Stimulated activated CD8-positive, alpha-beta memory T cell treated with anti-CD3 and anti-CD28 coated beads, Interleukin-7, amount 100 ng/mL, for 4 hours (primary cell): ENCODE measurements at places on chromosomes 5 and 9.

DNA sequence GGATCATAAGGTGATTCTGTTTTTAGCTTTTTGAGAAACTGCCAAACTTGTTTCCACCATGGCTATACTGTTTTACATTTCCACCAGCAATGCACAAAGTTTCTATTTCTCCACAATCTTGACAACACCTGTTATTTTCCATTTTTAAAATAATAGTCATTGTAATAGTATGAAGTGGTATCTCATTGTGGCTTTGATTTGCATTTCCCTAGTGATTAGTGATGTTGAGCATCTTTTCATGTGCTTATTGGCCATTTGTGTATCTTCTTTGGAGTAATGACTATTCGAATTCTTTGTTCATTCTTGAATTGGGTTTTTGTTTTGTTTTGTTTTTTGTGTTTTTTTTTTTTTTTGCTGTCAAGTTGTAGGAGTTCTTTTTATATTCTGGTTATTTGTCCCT is 4.9 kb downstream of the GARNL3 start:
- DNase-seq: no peak

DNA sequence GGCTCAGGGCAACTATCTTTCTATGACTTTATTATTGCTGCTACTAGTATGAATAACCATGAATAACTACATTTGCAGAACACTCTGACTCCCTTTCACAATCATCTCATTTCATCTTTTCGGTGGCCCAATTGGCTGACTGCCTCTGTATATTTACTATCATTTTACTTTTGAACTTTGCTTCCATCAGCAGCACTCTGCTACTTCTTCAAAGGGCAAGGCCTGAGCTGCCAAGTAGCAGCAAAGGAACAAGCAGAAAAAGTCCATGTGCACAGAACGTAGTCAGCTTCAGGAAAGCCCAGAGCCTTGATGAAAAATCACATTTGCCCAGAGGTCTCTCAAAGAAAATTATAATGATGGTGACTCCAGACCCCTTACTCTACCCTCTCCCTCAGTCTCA is 214.5 kb upstream of the PUM3 start:
- no peak for DNase-seq

DNA sequence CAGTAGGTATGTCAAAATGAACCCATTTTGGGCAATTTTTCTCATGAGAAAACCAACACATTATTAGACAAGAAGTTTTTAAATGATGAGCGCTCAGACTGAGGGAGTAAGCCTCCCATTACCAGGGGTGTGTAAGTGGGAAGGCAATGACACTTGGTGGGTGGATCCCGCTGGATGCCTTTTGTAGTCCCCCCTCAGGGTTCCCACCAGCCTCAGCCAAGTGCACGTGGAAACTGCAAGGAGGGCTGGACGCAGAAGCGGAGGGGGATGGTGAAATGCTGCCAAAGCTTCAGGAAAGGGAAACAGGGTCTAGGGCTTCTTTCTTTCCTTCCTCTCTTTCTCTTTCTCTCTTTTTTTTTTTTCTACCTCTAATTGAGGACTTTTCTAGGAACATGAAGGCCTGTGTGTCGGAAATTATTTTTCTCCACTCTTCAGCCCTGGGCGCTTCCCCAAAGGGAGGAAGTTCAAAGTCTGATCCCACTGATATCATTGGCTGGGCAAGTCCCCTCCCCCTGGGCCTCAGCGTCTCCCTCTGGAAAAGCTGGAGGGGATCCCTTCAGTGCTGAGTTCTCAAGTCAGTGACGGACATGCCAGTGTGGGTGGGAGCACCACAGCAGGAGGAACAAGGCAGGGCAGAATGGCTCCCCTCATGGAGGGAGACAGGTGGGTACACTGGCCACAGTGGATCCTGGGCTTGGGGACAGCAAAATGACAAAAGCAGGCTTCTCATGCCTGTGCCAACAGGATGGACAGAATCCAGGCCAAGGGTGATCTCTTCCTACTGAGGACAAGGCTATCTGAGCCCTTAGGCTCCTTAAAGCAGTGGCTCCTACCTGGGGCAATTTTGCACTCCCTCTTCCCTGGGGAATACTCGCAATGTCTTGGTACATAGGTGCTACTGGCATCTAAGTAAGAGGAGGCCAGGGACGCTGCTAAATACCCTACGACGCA is 23.9 kb upstream of the SLC25A51 start:
- no peak for DNase-seq

- no peak for DNase-seq
Measured at GRCh38 chr9:14236591-14236990, 77.3 kb downstream of the NFIB start.

GRCh38 chr9:69168709-69169217 is 5.3 kb upstream of the TJP2 start:
- DNase-seq: peak; percentile 12

DNA sequence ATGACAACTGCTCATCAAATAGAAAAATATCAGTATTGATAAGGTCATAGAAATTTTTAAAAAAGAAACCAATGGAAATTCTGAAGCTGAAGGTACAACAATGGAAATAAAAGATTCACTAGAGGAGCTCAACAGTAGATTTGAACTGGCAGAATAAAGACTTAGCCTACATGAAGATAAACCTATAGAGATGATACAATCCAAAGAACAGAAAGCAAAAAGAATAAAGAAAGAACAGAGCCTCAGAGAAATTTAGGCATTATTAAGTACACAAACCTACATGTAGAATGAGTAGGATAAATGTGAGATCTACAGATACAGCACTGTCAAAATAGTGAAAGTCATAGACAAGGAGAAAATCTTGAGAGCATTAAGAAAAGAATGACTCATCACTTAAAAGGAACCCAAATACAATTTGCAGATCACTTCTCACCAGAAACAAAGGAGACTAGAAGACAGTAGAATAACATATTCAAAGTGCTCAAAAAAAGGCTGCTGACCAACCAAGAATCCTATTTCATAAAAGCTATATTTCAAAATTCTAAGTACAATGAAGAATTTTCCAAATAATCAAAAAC is 47.8 kb upstream of the HTR4 start:
- no peak for DNase-seq

GRCh38 chr9:135008416-135008815 is 79.1 kb upstream of the OLFM1 start:
- no peak for DNase-seq

- DNase-seq: no peak
Measured at GRCh38 chr5:170368586-170368985, 20.6 kb downstream of the KCNMB1 start.

DNA sequence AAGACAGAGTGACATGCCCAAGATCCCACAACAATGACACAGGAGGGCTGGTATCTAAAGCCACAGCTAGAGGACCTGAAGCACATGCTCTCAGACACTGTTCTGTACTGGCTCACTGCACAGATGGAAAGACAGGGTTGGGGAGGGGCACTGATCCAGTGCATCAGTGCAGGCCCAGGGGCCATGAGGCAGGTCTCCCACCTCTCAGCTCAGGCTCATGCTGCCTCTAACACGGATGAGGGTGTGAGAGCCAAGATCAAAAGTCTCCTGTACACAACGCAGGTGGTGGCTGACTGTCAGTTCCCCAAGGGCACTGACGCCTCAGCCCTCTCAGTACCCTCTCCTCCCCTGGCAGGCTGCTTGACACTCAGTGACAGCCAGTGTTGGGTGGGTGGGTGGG is 10.9 kb downstream of the RAPGEF1 start:
- DNase-seq: no peak

DNA sequence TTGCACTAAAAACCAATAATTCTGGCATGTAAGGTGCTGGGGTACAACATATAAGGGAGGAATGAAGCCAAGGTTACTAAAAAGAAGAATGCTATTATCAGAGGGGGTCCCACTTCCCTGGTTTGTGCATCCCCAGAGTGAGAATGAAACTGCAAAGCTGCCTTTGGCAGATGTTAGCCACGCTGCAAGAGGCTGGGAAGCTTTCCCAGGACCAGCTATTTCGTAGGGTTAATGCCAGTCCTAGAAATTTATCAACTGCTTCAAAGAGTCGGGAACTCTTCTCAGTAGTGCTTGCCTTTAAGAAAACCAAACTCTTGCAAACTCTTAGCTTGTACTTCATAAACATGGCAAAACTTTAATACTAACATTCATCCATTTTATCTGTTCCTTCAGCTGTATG is 87.5 kb upstream of the NR5A1 start:
- no peak for DNase-seq

DNA sequence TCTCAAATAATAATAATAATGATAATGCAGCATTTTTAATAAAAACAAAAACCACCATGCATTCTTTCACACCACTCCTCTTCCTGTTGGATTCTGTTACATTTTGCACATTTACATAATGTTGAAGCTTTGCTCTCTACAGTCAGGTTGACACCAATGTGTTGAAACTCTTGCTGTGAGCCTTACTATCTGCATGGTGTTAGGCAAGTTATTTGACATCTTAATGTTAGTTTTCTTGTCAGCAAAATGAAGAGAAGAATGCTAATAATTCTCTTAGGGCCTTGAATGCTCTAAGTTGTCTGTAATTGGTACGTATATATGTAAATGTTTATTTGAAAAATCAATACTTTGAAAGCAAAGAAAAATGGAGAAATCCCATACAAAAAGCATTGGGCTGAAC is 525.5 kb upstream of the PTGER4 start:
- no peak for DNase-seq

DNA sequence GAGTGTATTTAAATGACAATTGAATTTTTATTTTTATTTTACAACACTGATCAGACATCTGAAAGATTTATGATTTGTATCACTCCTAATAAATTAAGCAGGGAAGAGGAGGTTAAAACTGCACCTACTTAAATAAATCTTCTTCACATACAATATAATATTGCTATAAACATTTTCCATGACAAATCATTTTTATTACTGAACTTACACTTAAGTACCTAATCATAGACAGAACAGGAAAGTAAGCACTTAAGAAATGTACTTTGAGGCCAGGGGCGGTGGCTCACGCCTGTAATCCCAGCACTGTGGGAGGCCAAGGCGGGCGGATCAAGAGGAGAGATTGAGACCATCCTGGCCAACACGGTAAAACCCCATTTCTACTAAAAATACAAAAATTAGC is 3.8 kb downstream of the PFDN1 start:
- no peak for DNase-seq

- DNase-seq: no peak
Measured at GRCh38 chr9:129363216-129363873, 185.3 kb upstream of the IER5L start.

DNA sequence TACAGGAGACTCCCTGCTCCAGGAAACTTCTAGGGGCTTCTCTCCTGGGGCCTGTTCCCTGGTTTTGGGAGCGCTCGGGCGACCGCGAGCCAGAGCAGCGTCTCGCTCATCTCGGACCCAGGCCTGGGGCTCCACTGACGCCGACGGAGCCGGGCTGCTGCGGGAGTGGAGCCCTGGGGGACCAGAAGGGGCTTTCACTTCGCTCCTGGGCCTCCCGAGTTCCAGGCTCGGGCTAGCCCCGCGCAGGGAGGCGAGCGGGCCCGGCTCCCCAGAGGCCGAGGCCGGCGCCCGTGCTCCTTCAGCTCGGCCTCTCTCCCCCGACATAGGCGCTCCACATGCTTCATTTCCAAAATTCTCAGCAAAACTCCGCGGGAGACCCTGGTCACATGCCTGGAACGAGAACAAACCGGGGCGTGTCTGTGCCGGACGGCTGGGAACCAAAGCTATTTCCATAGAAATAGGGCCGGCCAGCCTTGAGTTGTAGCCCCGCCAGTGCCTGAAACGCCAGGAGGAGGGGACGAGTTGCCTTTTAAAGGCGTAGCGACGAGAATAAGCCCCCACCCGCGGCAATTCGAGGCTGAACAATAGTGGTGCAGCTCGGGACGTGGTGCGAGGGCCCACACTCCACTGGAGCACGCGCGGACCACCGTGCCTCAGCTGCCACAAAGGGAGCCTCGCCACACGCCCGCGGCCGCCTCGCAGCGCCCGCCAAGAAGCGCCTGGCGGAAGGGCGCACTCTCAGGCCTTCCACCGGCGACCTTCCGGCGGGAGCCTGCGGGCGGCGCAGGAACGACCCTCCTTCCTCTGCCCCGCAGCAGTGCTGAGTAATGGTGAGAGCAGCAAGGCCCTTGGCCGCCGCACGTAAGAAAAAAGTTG is 1.1 kb upstream of the G3BP1 start:
- no peak for DNase-seq

DNA sequence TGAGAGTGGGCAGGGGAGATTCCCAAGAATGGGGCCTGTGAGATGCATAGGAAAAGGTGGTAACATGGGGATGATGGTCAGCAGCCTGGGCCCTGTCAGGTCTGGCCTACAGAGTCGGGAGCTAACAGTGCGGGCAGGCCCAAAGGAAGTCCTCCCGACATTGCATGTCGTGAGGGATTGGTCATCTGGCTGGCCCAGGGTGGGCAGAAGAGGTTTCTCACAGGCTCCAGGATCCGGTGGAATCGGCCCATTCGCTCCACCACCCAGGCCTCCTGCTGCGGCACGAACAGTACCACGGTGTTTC is 514 bp downstream of the STOML2 start:
- no peak for DNase-seq
